ENCODE measurements at places on chromosomes 1 and 21. TPM values are rescaled to one million over a fixed set of nuclear protein-coding genes. Genes with fewer than 3 reads are reported as not detected.

NBPF6 gene
- total RNA-seq = not detected

WNT3A gene
- 0.17 TPM for total RNA-seq

- DNase-seq = no peak
Measured at GRCh38 chr1:100882698-100883097, 11.9 kb downstream of the EXTL2 start.

DNA sequence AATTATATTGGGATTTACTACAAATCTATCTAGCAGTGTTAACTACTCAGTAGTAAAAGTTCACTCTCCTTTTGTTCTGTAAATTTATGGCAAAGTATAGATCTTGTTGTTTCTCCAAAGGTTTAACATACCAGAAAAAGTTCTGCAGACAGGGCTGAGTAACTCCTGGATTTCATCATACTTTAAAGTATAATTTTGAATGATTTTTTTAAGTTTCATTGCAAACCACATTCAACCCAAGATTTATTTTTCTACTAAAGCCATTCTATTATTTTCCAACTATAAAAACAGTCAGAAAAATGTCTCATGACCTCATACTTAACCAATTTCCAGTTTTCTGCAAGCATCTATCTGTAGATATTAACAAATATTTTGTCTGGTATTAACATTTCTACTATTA, 585.8 kb upstream of the ZRANB2 start:
- DNase-seq = no peak

DNA sequence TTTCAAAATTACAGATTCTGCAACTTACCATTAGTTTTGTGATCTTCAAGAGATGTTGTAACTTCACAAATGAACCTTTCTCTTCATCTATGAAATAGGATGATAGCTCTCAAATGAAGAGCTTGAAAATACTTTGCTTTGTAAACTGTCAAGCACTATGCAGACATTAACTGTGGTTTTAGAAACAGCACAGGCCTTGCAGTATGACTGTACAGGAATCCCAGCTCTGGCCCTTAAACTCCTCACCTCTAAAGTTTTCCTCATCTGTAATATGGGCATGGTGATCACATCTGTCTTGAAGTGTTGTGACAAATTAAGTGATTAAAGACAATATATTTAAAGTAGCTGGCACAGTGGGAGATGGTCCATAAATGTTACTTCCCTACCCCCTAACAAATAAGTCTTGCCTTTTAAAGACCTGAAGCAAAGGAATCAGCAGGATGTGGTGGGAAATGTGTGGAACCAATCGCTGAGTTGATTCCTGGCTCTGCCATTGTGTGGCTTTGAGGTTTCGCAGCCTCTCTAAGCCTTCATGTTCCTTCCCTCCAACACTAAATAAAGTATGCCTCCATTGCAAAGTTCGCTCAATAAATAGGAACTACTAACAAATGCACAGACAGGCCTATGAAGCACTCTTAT, 5.5 kb upstream of the PTP4A2 start:
- no peak for DNase-seq
